ENCODE measurements at places on chromosomes 6 and 20.

- no peak for DNase-seq
These were observed 341.3 kb downstream of the TAF4 start for GRCh38 chr20:61724376-61724775.

GRCh38 chr6:28081486-28081751 is 1.1 kb downstream of the ZNF165 start:
- no peak for DNase-seq

GRCh38 chr20:37007898-37008649 is 56.6 kb upstream of the SAMHD1 start:
- DNase-seq: peak; percentile 4

DNA sequence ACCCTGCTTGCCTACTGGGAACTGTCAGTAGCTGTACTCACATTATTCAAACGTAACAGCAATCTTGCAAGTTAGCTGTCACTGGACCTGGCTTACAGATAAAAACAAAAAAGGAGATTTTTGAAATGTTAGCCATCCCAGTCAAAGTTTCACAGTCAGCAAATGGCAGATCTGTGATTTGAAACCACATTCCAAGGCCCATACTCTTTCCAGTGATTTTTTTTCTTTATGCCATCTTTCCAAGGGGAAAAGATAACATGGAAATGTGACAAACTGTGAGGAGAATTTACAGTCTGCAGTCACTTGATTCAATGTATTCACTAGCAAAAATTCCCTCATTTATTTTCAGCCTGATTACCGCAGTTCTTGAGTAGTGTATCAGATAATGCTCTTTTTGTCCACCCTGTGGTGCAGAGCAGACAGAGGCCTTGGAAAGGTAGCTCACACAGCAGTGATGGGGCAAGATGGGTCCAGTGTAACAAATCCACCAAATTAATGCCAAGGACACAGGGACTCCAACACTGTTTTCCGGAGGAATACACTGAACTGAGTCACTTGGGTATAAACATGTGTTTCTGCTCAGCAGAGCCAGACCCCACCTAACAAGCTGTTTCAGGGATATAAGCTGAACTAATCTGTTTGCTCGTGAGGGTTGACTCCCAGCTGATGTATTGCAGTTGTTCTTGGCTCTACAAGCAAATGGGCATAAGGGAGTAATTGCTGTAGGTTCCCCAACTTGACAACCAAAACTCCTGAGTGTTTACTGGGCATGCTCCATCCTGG is 49.9 kb upstream of the ADGRF1 start:
- no peak for DNase-seq

DNA sequence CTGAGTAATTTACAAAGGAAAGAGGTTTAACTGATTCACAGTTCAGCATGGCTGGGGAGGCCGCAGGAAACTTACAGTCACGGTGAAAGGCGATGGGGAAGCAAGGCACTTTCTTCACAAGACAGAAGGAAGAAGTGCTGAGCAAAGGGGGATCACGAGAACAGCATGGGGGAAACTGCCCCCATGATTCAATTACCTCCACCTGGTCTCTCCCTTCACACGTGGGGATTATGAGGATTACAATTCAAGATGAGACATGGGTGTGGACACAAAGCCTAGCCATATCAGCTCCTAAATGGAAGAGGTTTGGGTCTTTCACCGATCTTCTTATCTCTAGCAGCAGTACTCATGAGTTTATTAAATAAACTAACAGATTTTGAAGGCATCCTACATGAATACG is 152.9 kb upstream of the RUNX2 start:
- DNase-seq: no peak

DNA sequence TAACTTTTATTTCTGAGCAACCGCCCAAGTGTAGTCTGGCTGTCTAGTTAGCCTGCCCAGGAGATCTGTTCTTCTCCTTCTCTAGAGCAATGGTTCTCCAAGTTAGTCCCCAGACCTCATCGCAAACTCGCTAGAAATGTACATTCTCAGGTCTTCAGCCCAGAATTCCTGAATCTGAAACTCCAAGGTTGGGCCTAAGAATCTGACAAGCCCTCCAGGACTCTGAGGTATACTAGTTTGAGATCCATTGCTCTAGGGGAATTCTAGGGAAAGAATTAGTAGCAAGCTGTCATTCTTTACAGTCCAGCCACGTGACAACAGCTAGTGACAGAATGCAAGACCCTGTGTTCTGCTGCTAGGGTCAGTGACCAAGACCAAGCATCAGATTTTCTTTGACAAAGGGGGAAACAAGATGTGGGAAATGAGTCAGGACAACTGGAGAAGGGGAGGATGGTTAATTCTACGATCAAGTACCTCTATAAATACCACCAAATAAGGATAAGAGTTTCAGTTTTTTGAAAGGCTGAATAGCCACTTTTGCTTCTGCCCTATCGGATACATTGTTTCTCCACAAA is 5.8 kb downstream of the UBE2V1 start:
- no peak for DNase-seq

GRCh38 chr20:40438161-40438830 is 250.7 kb downstream of the MAFB start:
- DNase-seq: no peak

DNA sequence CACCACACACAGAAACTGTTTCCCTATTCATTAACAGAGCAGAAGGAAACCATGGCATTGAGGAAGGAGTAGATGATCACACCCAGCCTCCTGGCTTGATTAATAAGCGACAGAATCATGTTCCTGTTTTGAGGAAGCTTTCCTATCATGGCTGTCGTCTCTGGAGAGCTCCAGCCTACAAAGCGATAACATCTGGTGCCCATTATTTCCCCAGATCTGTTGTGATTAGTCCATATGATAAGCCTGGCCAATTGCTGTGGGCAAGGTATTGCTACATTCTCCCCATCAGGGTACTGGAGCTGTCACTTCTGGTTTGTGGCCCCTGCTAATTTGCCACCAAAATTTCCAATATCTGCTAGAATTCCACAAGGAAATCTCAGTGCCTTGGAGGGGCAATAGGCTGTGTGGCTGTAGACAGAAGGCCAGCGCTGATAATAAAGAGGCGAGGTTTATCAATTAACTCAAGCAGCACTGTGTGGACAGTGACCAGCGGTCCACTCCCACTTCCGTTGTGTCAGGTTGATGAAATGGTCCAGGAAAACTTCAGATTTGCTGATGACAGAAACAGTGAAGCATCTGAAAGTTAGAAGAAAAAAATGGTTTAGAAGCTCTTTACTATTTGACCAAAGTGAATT is 66.4 kb downstream of the OLIG3 start:
- DNase-seq: no peak

- DNase-seq: no peak
These were observed 376.7 kb downstream of the THBS2 start for GRCh38 chr6:168876956-168877355.

DNA sequence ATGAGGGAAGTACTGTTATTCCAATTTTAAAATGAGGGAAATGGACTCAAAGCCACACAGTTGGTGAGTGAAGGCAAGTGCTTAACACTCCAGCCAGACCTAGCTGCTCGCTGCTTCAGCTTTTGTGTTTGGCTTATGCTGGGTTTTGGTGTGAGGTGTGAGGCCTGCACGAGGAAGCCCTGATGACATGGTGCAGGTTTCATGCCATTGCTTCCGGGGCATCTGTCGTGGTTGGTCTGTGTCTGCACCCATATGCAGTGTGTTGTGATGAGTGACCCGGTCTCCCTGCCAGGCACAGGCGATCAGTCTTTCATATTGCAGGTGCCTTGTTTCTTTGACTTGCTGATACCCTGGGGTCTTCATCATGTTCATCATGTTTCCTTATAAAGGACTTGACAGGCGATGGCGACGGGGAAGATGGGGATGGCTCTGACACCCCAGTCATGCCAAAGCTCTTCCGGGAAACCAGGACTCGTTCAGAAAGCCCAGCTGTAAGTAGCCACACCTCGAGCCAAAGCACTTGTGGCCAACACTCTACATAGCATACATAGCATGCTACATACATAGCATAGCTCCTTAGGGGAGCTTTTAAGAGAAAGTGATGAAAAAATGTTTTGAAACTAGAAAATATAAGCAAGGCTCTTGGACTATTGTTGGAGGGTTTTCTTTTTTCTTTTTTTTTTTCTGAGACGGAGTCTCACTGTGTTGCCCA is 22.3 kb downstream of the DNMT3B start:
- no peak for DNase-seq

- DNase-seq: no peak
These were observed 7.3 kb upstream of the ASF1A start for GRCh38 chr6:118886641-118887040.

DNA sequence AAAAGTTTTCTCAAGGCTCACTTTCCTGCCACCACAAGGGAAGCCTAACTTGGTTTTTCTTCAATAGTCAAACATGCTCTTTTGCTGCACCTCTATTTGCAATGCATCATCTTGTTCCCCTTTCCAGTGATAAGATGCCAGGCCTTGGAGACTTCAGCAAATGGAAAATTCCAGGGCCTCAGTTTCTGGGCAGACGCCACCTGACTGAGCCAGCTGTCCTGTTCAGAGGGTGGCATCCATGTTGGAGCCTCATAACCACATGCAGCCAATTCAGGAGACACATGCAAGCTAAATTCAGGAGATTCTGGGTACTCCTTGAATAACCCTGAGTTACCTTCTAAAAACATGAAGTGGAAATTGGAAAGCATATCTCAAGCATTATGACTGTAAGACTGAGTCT is 285.6 kb upstream of the RNF24 start:
- DNase-seq: no peak

GRCh38 chr6:143222801-143223231 is 162.1 kb downstream of the AIG1 start:
- DNase-seq: no peak

DNA sequence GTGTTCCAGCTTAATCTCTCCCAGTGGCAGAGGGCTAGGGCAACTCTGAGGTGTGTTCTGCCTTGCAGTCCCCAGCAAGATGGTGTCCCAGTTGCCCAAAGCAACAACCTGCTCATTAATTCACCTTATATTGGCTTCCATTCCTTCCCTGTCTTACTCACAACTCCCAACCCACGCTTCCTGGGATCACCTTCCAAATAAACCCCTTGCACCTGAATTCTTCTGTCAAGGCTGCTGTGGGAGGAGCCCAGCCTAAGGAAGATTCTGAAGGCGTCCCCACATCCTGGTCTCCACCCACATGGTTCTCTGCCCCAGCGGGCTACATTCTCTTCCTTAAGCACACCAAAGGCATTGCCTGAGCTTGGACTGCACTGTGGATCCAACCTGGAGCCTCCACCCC is 116.6 kb upstream of the MAFB start:
- DNase-seq: no peak

DNA sequence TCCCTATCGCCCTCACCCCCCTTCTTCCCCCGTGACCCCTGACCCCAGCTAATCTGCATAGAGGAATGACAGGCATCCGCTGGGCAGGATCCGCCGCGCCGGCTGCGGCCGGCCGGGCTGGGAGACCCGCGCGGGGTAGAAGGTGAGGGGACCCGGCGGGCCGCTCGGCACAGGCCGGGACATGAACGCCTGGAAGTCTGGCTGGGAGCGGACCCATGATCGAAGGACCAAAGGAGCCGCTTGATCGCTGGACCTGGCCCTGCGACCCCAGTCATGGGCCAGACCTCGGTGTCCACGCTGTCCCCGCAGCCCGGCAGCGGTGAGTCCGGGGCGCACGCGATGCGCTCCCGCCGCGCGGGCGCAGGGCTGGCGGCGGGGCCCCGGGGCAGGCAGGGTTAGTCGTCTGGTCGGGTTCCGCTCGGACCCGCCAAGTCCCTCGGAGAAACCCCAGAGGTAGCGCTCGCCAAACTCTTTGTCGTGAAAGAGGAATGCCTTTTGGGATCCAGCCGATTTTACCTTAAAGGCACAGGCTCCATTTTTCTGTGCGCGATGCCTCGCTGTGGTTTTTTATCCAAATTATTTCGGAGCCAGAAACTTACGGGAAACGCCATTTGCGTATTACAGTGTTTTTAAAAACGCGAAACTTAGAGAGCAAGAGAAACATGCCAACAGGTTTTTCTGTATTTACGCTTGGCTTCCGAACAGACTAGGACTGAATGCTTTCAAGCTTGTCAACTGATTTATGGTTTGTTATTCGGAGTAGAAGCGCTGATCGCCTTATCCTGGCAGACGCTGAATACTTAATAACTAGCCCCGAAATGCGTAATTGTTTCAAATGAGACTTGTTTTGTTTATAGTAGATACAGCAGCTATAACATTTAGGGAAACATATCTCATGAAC is at the start of gene PHACTR2:
TSS of gene PHACTR2 (plus strand) at position 75 of the 901 bp plus-strand sequence. CDS start at position 274, 199 bp downstream.
- DNase-seq: peak; percentile 69

GRCh38 chr6:150586850-150587359 is 12.8 kb upstream of the PLEKHG1 start:
- DNase-seq: no peak

DNA sequence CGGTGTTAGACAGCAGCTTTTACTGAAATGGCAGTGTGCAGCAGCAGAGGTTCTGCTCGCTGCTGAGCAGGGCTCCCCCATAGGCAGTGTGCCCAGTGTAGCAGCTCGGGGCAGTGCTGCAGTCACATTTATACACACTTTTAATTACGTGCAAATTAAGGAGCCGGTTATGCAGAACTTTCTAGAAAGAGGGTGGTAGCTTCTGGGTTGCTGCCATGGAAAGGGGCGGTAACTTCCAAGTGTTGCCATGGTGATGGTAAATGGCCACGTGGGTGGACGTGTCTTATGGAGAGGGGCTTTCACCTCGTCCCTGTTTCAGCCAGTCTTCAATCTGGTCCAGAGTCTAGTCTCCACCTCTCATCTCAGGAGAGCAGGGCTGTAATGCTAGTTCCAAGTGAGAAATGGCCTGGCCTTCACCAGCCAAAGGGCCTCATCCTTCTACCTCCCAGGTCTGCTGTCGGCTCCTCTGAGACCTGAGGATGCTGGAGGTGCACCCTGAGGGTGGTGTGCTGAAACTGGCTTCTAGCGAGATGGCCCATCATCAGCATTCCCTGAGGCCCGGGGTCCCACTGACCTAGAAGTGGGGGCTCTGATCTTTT is 180.5 kb upstream of the PMEPA1 start:
- DNase-seq: no peak

DNA sequence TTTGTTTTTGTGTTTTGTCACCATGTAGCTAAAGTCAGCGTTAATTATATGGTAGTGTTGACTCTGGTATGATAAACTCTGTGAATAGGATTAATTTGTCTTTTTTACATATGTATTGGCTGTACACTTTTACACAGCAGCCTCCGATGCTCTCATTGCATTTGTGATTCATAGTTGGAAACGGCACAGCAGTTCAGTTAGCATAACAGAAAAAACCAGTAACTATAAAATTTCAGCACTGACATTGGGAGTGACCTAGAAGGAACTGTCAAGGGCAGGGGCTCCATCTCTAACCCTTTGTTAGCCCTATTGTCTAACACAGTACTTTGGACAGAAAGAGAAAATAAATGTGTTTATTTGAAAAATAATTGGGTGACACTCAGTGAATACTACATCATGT is 5.6 kb upstream of the BEND6 start:
- DNase-seq: no peak

- DNase-seq: no peak
These were observed 119.8 kb downstream of the SGK1 start for GRCh38 chr6:134198093-134198492.

DNA sequence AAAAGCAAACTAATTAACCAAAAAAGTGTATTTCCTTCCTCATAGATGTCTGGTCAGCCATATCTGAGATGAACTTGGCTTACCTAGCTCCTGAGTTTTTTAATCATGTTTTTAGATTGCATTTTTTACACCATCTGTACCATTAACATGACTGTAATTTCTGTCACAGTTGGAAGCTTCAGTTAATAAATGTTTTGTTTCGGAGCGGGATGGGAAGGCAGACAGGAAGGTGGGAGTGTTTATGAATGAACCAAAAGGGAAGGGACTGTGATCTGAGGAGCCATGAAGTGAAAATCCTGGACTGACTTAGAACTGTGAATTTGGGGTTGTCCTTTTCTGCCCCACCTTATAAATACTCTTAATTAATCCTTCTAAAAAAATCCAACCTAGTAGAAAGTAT is 445.6 kb upstream of the SOX4 start:
- no peak for DNase-seq
